ENCODE measurements at places on chromosomes 4 and X.

DNA sequence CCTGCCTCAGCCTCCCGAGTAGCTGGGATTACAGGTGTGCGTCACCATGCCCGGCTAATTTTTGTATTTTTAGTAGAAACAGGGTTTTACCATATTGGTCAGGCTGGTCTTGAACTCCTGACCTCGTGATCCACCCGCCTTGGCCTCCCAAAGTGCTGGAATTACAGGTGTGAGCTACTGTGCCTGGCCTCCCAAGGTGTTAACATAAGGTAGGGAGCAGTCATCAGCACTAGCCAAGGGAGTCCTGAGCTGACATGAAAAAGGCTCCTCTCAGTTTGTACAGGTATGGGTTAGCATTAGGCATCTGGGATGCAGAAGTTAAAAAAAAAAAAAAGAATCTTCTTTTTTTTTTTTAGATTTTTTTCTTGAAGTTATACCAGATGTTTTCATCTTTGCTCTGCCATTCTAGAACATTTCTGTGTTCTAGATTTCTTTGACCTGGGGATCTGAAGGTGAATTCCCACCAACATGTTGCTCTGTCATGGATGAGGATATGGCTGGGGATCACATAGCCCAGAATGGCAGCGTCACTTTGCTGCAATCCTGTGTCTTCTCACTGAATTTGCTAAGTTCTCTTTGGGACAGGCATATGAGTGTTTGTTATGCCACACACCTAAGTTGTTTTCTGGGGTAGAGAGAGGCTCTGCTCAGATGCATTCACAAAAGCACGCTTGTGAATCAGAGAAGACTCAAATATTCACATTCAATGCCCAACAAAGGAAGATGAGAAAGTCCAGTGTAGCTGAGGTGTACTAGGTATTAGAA, 24.4 kb upstream of the PLA2G12A start:
- DNase-seq, result no peak

DNA sequence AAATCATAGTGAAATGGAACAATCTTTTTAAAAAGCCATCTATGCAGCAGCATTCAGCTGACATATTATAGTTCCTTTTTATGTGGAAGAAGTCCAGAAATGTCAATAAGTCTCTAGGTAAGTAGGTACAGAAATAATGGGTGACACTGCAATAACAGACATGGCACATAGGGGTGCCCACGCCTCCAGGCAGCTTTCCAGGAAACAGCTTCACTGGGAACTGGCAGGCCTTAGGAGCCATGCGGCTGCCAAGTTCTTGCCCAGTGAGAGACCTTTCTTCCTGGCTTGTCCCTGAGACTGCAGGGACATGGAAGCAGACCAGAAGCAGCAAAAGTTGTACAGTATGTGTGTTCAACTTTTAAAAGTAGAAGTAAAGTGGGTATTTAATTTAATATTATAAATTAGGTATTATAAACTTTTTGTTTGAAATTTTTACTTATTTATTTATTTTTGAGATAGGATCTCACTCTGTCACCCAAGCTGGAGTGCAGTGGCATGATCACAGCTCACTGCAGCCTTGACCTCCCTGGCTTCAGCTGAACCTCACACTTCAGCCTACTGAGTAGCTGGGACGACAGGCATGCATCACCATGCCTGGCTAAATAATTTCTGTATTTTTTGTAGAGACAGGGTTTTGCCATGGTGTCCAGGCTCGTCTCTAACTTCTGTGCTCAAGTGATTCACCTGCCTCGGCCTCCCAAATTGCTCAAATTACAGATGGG, 12.1 kb upstream of the ETNPPL start:
- no peak for DNase-seq

DNA sequence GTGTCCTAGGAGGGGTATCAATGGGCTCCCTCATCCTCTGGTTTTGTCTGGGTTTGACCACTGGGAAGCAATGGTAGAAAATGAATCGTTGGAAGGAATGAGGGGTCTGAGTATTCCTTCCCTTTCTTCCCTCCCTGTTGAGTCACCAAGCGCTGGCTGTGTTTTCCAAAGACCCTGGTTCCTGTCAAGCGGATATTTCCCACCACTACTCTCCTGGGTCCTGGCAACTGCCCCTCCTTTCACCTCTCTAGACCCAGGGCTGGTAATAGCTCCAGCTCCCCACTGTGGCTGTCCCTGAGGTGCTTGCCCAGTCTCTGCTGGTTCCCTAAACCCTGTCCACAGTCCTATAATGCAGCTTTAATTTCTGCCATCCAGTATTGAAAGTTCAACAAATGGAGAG, 22.2 kb downstream of the SMIM43 start:
- no peak for DNase-seq

- no peak for DNase-seq
Observed at GRCh38 chr4:104395168-104395614, 99.5 kb downstream of the CXXC4 start.

- no peak for DNase-seq
Observed at GRCh38 chrX:17443556-17443955, 68.6 kb downstream of the NHS start.

DNA sequence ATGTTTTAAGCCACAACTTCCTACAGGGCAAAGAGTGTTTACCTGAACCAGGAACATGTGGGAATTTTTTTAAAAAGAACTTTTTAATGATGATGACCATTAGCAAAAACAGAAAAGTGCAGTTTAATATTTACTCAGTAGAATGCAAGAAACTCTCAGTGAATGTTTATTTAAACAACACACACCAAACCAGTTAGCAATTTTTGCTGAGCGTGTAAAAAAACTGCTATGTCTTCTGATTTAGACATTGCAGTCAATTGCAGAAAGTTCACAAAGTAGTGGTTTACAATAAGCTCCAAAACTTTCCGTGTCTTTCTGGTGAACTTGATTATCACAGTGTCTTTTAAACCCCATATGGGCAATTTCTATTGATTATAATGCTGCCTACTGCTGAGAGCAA, 273.7 kb upstream of the DIAPH2 start:
- no peak for DNase-seq

DNA sequence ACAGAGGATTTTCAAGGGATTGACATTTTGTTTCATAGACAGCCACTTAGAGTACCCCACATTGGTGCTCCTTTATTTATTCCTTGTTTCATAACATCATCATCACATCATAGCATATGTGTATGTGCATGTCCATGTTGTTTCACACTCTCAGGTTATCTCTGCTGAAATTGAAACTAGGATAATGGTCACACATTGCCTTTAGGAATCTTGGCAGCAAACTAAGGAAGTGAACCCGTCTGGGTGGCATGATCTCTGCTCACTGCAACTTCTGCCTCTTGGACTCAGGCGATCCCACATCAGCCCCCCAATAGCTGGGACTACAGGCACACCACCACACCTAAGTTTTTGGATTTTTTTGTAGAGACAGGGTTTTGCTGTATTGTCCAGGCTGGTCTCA, 234.2 kb upstream of the ANKRD50 start:
- no peak for DNase-seq

DNA sequence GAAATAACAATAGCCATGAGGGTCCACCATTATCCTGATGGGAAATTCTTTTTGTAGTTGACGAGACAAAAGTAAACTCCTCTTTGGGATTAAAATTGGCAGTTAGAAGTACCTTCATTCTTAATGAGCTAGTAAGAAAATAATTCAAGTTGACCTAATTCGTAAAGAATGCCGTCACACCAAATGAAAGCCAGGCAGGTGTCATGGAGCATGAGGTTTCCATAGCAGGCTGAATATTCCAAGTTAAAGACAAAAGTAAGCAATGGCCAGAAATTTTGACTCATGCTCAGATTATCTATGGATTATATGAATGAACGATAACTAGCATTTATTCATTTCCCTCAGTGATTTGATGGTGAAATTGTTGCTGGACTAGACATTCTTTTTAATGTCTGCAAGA, 192.2 kb upstream of the FAT1 start:
- DNase-seq, result no peak

DNA sequence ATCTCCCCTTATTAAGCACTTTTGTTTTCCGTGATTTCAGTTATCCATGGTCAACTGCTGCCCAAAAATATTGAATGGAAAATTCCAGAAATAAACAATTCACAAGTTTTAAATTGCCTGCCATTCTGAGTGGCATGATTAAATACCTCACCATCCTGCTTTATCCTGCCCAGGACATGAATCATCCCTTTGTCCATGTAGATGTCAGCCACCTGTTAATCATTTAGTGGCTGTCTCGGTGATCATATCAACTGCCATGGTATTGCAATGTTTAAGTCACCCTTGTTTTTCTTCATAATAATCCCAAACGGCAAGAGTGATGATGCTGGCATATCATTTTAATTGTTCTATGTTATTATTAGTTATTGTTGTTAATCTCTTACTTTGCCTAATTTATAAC, 79.8 kb upstream of the LHFPL1 start:
- no peak for DNase-seq

DNA sequence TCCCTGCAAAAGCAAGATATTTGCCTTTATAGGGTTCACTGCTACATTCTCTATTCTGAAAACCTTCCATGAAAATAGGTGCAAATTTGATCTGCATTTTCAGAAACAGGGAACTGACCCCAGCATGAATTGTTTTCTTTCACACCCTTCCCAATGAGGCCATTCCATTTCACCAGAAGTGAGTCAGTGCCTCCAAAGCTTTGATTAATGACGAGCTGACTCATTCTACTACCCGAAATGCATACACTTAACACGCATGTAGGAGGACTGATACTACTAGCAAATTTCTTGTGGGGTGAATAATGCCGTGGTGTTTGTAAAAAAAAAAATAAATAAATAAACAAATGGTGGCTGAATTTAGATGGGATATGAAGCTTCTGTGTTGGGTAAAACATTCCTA, 146.9 kb upstream of the FGF13 start:
- DNase-seq, result no peak

DNA sequence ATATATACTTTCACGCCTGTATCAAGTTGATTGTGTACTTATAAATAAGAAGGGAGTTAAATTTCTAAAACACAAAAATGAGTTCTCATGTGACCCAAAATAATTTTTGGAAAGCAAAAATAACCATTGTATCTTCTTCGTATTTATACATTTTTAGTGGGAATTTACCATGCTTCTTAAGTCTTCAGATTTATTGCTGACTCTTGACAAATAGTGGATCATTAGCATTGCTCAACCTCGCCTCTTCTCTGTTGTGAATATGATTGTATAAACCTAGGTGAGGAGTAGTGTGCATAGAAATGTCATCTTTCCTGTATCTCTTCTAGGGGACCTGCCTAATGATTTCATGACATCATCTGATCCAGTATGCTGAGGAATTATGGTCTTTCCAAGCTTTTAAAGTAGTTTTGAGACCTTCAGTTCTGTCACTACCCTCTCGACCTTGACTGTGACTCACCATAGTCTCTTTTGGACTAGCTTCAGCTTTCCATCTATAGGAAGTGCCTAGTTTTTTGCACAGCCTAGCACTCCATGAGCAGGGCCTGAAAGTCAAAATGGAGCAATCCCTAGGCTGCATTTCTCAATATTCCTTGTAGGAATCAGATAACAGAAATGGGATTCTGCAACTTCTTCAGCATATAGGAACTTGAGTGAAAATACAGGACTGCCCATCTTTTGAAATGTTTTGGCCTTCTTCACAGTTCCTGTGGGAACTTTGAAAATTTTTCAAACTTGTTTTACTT, 157.6 kb downstream of the ARX start:
- no peak for DNase-seq

DNA sequence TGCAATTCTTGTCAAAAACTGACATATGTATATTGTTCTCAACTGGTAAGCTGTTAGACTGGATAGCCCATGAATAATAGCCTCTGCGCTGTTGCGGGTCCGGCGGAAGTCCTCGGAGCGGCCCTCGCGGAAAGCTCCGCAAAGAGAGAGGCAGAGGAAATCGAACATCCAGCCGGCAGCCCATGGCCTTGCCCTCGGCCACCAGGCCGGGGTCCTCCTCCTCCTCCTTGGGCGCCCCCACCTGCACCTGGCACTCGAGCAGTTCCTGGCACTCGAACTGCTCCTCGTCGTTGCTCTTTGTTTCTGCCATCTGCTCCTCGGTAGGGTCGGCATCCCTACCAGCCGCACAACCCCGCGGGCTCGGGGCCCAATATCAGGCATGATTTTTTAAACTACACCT, 1176.3 kb downstream of the PCDH18 start:
- DNase-seq, result no peak

GRCh38 chrX:68424719-68425118, 8.6 kb downstream of the OPHN1 start:
- no peak for DNase-seq

DNA sequence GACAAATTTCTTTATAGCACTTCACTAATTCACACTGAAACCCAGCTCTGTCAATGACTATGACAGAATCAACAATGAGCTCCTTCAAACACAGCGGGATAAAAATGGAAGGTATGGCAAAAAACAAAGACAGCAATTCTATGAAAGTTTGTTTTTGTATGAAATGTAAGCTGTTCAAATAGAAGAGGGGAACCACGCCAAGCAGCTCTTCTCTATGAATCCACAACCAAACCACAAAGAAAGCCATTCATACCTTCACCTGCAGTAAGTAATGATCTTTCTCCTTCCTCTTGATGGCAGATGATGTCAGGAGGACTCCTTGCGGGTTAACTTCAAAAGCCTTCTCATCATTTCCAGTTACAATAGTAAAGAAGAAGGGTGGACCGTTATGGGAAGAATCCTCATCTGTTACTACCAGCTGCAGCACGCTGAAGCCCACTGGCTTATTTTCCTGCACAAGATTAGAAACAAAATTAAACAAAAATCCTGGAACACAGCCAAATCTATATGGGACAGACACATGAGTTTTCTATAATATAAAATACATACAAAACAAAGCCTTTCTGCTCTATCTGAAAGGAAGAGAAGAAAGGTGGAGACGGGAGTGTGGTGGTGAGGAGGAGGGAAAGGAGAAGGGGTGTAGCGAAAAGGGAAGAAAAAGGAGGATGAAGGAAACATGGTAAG, 48.9 kb upstream of the MTNR1A start:
- DNase-seq, result no peak
